ENCODE measurements at places on chromosomes 1 and 21.

- DNase-seq = peak; percentile 56
Measured at GRCh38 chr1:91697416-91697815, 188.5 kb downstream of the TGFBR3 start.

GRCh38 chr21:25961042-25961441 is 209.5 kb downstream of the APP start:
- peak; percentile 9 for DNase-seq

DNA sequence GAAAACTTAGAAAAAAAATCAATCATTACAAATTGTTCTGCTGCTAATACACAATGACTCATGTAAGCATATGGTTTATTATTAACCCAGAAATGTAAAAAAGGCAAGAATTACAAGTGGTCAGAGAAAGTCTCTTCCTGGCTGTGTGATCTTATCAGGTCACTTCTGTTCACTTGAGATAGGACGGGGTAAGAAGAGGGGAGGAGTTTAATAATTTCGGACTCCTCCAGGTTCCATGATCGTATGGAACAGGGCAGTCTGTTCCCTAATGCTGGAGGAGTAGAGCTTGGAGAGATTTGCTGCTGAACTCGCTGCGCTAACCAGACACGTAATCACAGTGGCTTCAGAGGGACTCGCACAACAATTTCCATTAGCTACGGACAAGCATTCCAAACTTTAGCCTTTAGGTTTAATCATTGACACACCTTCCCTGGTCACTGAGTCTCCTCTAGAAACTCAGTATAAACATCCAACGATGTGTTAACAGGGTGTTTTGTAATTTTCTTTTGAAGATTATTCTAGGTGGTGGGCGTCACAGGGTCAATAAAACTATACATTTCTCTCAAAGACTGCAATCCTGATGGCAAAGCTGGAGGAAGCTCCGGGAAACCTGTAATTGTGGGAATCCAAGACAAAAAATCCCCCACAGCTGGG is 1.3 kb downstream of the CRYZ start:
- peak; percentile 28 for DNase-seq

- DNase-seq = no peak
Measured at GRCh38 chr1:184442260-184442659, 55.4 kb downstream of the C1orf21 start.

DNA sequence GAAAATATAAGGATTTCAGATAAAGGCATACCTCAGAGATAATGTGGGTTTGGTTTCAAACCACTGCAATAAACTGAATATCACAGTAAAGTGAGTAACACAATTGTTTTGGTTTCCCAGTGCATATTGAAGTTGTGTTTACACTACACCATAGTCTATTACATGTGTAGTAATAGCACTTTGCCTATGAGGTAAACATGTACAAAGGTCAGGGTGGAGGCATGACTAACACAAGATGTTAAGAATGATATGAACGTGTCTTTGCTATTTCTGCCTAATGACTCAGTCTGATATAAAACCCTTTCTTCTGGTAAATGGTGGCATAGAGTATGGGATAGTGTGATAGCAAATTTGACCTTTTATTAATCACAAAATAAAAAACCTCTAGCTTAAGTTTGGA is 621.5 kb upstream of the ADGRL2 start:
- no peak for DNase-seq

DNA sequence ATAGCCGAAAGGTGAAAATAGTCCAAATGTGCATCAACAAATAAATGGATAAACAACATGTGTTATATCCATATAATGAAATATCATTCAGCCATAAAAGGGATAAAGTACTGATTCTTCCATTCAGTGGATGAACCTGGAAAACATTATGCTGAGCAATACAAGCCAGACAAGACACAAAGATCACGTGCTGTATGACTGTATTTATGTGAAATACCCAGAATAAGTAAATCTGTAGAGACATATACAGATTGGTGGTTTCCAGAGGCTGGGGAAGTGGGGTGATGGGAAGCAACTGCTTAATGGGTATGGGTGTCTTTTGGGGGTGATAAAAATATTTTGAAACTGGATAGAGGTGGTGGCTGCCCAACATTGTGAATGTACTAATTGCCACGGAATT is 13.3 kb upstream of the GSTM4 start:
- DNase-seq = no peak

DNA sequence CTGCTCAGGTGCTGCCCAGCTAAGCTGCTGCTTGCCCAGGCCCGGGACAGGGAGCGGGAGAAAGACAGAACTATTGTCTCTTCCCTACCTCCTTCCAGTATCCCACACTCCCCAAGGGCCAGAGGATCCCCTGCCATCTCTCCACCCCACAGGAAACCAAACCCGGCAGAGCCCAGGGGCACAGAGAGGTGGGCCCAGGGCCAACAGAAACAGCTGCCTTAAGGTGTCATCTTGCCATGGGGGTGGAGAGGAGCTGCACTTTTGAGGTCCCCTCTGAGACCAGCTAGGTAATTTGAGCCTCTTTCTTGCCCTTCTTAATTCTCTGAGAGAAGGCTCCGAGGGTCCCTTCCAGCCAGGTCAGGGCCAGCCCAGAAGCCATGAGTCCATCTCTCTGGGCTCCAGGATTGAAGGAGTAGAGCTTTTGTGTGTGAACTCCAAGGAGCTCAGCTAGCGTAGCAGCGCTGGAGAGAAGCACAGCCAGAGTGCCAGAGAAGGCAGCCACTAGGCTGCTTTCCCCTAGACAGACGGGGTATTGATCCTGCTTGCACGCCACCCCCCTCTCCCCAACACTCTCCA is 9.7 kb upstream of the GPR61 start:
- no peak for DNase-seq

DNA sequence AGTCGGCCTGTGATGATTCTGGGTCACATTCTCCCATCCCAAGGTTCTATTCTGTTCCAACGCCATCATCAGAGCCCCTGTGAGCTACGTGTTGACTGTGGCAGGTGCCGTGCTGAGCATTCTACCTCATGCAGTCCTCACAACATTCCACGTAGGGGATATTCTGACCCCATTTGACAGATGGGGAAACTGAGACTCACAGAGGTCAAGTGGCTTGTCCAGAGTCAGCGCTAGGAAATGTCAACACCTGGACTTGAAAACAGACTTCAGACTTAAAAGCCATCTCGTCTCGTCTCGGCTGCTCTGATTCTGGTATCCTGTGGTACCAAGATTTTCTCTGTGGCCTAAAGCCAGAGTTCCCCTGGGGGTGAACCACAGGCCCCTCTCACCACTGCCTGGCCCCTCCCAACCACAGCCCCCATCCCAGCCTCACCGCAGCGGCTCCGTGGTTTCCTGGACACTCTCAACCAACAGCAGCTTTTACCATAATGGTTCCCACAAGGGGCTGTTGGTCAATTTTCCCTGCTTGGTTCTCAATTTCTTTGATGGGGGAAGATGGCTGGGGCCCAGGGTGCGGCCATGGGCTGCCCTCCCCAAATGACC is 39.6 kb downstream of the SDC3 start:
- DNase-seq = peak; percentile 86

DNA sequence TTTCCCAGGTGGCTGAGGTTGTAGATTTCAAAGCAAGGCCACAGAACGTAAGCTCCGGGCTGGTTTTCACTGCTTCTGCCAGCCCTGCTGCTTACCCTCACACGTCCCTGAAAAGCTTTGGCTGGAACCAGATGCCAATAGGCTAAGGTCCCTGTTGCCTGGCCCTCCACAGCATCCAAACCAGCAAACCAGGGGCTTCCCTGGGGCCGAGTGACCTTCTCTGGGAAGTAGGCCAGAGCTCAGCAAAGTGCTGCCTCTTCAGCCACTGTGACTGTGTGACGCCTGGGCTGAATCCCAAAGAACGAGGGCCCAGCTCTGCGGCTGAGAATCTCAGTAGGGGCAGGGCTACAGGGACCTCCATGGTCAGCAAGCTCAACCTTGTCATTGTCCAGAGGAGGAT is 28.9 kb upstream of the RBM15 start:
- DNase-seq = no peak

GRCh38 chr1:25844536-25845337 is 14.5 kb downstream of the AUNIP start:
- no peak for DNase-seq

- no peak for DNase-seq
Measured at GRCh38 chr1:59486615-59487014, 189.7 kb downstream of the FGGY start.

DNA sequence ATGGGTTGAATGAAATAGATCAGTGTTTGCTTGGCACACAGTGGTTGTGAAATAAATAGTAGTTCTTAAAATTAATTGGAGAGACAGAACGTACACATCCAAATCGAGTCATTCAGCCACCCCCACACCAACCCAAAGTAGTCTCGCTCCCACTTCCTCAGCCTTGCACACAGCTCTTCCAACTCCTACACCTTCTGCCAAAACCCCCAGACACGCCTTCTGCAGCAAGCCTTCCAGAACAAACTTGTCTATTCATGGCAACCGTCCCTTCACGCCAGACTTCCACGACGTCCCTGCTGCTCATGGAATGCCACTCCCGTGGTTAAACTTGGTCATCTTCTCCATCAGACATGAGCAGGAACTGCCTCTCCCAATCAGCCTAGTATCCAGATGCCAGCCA is 37.5 kb upstream of the RD3 start:
- DNase-seq = no peak

- DNase-seq = peak; percentile 81
Measured at GRCh38 chr1:110460253-110461220, 9.6 kb downstream of the PROK1 start.

DNA sequence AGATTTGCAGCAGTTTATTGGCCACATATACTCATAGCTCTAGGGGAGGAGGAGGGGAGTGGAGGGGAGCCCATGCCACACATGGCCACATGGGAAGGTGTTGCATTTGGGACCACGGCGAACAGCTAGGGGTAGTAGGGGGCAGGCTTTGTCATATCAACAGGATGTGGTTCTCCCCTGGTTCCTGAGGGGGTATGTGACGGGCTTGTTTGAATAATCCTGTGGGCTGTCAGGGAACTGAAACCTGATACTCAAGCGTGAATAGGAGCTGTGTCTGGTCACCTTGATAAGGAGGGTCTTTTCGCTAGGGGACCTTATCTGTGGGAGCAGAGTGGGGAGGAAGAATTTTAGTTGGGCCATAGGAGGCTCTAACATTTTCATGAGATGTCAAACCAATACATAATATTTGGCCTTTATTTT is 264.7 kb downstream of the CTH start:
- DNase-seq = peak; percentile 29
